HT1080 (cell line): ENCODE measurements at places on chromosomes 2 and 18. TPM values are rescaled to one million over a fixed set of nuclear protein-coding genes. Genes with fewer than 3 reads are reported as not detected.

ONECUT2 gene
- total RNA-seq, result 0.03 and 0.08 TPM in 2 replicates

CDH19 gene
- total RNA-seq, result not detected in 2 replicates

ITGB6 gene
- total RNA-seq, result 0.05 and 0.33 TPM in 2 replicates

DNA sequence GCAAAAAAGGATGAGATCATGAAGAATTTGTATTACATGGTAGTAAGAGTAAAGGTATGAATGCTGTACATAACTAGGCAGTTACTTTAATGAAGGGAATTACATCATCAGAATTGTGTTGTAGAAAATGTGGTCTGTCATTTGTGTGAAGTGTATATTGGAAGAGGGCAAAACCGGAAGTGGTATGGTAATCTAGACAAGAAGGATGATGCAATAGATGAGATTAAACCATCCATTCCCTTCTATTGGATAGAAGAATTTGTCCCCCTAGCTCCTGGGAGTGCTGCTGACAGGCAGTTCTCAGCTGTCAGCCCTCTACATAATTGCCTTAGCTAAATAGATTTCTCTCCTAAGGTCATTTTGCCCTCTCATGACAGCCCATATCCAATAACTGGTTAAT lies 55.9 kb upstream of the BARD1 start:
- DNase-seq, result peak; percentile 1

- no peak for DNase-seq
Measured at GRCh38 chr2:98822301-98823164, 91.6 kb upstream of the MGAT4A start.

- no peak for DNase-seq
Measured at GRCh38 chr18:77254711-77255405, 5.2 kb downstream of the GALR1 start.

- no peak for DNase-seq
Measured at GRCh38 chr2:159044804-159045286, 76.4 kb downstream of the TANC1 start.

- no peak for DNase-seq
Measured at GRCh38 chr18:1511619-1512311, 607.1 kb downstream of the ADCYAP1 start.

GRCh38 chr2:227430639-227431038 lies 41.3 kb upstream of the AGFG1 start:
- no peak for DNase-seq

- DNase-seq, result no peak
Measured at GRCh38 chr2:23422089-23423061, 37.4 kb downstream of the KLHL29 start.

DNA sequence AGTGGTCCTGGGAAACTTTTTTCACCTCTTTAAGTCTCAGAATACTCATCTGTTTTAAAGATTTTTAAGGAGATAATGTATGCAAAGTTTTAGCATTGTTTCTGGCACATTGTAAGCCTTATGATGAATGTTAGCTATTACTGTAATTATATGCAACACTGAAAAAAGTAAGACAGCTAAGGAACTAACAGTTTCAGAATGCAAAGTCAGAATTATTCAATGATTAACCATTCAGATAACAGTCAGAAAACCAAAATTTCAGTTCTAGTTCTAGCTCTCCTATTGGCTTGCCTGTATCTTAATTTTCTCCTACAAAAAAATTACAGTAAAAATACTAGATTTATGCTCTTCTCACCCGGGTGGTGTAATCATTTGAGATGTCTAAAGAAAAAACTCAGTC lies 101.1 kb downstream of the SLC4A10 start:
- DNase-seq, result no peak
